Tibial artery (tissue), 4 donors: ENCODE measurements at places on chromosomes 16 and 17.

DNA sequence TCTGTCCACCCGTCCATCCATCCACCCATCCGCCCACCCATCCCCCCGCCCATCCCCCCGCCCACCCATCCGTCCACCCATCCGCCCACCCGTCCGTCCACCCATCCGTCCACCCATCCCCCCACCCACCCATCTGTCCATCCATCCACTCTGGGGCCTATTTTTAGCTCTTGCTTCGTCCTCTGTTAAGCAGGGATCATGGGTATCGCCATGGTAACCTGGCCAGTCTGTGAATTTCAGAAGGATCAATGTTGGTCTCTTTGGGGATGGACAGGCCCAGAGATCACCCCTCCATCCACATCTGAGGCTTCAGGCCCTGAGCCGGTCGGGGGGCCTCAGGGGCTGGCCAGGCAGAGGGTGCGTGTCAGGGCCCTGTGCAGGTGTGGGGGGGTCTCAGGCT lies 15.2 kb upstream of the DPEP1 start:
- DNase-seq = no peak

DNA sequence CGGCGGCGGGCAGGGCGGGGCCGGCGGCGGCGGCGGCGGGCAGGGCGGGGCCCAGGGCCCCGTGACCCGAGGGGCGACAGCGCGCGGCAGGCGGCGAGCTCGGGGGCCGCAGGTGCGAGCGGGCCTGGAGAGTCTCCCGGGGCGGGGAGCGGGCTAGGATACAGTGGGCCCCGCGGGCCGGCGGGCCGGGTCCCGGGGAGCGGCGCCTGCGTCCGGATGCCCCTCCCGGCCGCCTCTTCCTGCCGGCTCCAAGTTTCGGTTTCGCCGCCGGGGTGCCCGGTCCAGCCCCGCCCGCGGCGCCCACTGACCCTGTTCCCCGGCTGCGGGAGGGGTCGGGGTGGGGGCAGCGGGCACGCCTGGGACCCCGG lies at the start of gene RNF213:
Gene RNF213 (plus strand): TSS at position 62 of the 368 bp plus-strand sequence. CDS start 2,830 bp downstream, outside the sequence.
- DNase-seq = peak; percentile 77

- DNase-seq = no peak
Observed at GRCh38 chr17:21131137-21131536, 4.4 kb downstream of the DHRS7B start.

GRCh38 chr17:81482673-81483072 lies 29.9 kb downstream of the ACTG1 start:
- DNase-seq = no peak

DNA sequence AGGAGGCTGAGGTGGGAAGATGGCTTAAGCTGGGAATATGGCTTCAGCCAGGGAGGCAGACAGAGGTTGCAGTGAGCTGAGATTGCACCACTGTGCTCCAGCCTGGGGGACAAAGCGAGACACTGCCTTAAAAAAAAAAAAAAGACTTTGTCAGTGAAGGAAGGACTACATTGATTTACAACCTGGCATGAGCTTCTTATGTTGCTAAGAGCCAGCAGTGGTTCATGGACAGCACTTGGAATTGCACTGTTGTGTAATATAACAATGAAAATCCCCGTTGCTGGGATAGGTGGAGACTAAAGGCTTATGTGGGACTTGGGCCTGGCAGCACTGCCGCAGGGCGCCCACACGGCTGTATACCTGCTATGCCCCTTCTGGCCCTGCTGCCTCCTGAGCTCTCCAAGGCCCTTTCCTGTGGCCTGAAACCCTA lies 14.1 kb upstream of the SLC16A5 start:
- no peak for DNase-seq

- peak; percentile 66 for DNase-seq
Observed at GRCh38 chr16:68231384-68232136, 4.4 kb downstream of the ESRP2 start.

- DNase-seq = no peak
Observed at GRCh38 chr16:62034231-62035114, 1.8 kb downstream of the CDH8 start.

DNA sequence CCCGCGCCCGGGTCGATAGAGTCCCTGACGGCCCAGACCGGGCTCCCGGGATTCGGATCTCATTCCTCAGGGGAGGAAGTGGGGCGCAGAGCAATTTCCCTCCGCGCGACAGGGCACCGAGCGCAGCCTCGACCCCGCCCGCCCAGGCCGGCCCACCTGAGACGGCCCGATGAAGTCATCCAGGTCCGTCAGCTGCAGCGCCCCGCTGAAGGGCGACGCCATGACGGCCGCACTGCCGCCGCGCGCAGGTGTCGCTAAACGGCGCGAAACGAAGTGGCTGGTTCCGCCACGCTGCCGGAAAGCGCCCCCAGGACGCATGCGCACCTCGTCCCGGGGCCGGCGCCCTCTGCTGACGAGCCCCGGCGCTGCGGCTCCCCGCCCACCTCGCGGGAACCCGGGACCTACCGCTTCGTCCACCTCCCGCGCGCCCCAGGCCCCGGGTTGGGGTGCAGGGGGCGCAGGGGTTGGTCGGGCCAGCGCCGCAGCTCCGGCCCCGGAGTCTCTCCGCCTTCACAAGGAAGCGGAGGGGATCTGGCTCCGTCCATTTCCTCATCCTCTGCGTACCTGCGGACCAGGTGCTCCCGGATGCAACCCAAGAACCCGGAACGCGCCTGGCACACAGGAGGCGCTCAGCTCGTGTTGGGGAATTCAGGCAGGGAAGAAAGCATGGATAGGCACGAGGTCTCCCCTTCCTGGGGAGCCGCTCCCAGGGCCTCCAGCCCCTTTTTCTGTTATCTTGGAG lies at the start of gene CIAO3:
Gene CIAO3 (minus strand): TSS at position 234 of the 742 bp plus-strand sequence. CDS start 12 bp downstream, at position 222.
- peak; percentile 92 for DNase-seq
